ELR (cell line): ENCODE measurements at places on chromosomes 12 and 14.

DNA sequence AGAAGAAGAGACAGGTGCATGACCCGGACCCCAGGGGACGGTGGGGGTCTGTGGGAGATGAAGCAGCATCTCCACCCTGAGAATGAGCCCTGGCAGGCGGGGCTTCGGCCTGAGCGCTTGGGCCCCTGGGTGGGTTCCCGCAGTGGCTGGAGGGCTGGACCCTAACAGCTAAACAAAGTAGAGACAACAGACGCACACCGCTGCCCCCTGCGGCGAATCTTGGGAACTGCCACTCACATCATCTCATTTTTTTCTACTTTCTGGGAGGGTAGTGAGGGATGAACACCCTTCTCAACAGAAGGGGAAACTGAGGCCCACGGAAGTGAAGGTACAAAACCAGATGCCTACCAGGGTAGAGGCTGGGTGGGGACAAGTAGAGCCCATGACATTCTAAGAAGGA is 104.7 kb downstream of the RFLNA start:
- peak; percentile 59 for DNase-seq

- no peak for DNase-seq
These were observed 18.8 kb upstream of the BMP4 start for GRCh38 chr14:53975444-53975843.

DNA sequence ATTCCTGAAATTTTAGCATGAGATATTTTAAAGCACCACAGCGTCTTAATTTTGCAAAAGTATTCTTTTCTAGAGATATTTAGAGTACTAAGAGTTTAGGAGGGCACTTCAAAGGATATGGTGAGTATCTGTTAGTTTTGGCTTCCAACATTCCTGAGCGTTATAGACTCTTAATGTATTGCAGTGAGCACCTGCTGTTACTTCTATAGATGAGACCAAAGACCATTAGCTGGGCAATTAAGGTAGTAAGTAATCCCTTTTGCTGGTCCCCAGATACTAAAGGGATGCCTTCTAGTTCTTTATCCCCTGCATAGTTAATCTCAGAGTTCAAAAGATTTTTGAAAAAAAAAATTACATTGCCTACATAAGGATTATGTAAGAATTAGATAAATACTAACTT is 975.6 kb downstream of the GALC start:
- DNase-seq = no peak

- peak; percentile 49 for DNase-seq
These were observed 33.2 kb upstream of the STRN3 start for GRCh38 chr14:31059152-31059924.

- no peak for DNase-seq
These were observed 39.2 kb upstream of the PWP1 start for GRCh38 chr12:107646436-107646835.

DNA sequence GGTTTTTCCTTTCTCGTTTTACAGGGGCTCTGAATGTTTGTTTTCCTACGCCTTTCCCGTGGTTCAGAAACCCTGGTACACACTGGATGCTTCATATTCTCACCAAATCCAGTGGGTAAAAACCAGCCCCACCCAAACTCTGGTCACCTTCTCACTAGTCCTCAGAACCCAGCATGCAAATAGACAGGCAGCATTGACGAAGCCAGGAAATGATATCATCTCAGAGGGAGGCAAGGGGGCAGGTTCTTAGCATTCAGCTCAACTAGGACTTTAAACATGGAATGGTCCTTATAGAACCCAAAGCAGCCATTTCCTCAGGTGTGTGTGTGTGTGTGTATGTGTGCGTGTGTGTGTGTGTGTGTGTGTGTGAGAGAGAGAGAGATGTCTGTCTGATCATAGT is 142.0 kb downstream of the KCNK10 start:
- DNase-seq = no peak

DNA sequence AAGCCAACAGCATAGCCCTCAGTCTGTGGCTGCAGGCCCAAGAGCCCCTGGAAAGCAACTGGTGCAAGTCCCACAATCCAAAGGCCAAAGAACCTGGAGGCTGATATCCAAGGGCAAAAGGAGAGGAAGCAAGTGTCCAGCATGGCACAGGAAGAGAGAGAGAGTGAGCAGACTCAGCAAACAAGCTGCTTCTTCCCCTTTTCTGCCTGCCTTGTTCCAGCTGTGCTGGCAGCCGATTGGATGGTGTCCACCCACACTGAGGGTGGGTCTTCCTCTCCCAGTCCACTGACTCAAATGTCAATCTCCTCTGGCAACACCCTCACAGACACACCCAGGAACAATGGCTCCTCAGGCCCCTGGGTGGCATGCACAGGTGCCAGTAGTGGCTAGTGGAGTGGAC is 33.5 kb downstream of the SMCO2 start:
- DNase-seq = no peak

DNA sequence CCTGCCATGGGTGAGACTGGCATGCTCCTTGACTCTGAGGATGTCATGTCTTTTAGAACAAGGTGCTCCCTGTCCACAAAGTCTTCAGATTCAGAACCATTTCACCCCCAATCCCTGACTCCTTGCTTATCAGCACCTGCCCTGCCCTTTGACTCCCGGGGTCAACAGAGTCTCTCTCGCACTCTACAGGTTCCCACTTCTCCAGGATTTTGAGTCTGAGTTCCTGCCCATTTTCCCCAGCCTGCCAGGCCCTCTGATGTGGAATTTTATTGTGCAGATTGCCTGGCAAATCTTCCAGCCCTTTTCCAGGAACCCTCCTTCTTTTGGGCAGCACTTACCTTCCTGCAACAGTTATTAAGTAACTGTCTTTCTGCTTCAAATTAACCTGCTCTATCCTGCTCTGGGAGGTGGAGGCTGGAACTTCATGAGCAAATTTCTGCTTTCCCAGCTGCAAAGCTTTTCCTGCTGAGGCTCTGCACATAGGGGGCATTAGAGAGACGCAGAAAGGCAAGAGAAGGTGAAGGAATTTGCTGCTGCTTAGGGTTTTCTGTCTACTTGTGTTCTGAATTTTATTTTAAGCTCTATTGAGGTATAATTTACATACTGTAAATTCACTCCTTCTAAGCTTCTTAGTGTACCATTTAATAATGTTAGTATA is 259.1 kb downstream of the PCNX1 start:
- peak; percentile 67 for DNase-seq

- no peak for DNase-seq
These were observed 13.0 kb downstream of the MVK start for GRCh38 chr12:109586385-109587296.

- no peak for DNase-seq
These were observed 6.7 kb upstream of the SERPINA6 start for GRCh38 chr14:94329857-94330256.

GRCh38 chr14:78181270-78181669 is 11.1 kb downstream of the NRXN3 start:
- DNase-seq = no peak

GRCh38 chr12:93972411-93973208 is 175.8 kb upstream of the PLXNC1 start:
- DNase-seq = peak; percentile 85

GRCh38 chr14:47919997-47920396 is 244.6 kb upstream of the MDGA2 start:
- DNase-seq = no peak

DNA sequence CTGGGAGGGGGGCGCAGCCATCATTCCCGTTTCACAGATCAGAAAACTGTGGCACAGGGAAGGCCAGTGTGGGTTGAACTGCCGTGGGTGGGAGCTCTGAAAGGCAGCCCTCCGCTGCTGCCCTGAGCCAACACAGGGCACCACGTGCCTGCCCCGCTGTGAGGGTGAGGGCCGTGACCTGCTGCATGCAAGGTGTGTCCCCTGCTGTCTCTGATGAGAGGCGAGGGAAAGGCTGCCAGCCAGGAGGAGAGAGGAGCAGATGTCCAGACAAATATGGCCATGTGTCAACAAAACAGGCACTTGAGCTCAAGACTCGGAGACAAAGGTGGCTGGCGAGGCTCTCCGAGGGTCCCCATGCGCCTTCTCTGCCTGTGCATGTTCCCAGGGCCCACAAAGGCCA is 108.8 kb downstream of the RBM19 start:
- DNase-seq = no peak

- DNase-seq = no peak
These were observed 20.7 kb downstream of the TSPAN9 start for GRCh38 chr12:3097836-3098235.

DNA sequence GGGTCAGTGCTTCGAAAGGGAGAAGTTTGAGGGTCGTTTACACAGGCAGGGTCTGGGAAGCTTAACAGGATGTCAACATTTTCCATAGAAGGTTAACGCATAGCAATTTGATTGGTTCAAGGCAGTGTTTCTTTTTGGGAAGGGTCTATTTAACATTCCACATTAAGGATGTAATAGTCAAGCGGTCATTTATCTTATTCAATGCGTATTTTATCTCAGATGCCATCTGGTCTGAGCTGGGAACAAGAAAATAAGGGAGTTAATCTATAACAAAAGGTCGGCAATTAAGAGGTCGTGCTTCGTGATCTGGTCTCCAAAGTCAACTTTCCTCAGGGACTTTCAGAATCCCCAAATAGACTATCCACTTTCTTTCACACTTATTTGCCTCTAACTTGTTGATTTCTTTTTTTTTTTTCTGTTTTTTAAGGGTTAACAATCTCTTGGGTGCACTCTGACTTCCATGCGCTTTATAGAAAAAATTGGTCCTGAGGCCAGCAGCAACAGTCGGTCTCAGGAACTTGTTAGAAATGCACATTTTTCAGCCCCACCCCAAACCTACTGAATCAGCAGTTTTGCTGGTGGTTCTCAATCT is 550 bp upstream of the RESF1 start:
- no peak for DNase-seq

GRCh38 chr12:10256064-10256463 is 43.4 kb downstream of the GABARAPL1 start:
- DNase-seq = no peak

DNA sequence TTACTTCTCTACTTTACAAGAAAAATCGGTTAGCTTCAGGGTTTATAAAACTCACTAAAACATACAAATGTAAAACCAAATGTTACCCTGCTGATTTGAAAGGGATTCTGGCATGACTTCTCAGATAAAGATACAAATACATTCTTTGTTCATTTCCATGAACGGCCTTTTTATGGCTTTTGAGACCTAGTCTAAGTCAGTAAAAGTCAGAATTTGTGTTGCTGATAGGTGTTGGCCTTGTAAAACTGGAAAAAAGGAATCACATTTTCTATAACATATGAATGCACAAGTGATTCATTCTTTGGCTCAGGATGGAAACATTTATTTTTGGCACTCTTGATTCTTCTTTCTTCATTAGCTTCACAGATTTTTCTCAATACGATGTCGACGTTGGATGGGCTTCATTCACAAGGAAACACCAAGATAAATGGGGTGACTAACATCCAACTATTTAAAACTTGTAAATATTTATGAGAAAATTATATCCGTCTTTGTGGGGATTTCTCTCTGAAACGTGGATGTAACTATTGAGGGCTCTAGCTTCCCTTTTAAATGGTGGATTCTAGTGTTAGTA is 27.0 kb upstream of the CPM start:
- no peak for DNase-seq

- DNase-seq = no peak
These were observed 39.2 kb upstream of the KRR1 start for GRCh38 chr12:75550401-75551240.

DNA sequence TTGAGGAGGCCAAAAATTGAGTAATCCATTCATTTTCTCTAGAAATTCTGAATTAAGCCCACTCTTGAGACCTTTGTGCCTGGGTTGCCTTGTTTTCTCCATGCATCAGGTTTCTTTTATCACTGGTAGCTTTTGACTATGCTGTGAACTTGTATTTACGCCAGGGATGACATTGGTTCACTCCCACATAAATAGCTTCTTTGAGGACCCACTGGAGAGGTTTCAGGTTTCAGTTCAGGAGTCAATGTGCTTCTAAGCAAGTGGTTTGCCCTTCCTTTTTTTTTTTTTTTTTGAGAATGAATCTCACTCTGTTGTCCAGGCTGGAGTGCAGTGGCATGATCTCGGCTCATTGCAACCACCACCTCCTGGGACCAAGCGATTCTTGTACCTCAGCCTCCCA is 10.2 kb upstream of the SLC17A8 start:
- no peak for DNase-seq

DNA sequence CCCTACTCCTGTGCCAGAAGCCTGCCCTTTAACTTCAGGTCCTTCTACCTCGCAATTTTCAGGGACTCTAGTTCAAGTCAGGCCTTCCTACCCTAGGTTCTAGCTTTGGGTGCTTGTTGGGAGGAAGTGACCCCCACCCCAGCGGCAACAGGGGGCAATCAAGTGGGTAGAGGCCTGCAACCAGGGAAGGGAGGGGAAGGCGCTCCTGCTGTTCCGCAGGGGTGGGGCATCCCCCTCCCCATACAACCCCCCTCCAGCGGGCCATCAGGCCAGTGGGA is 204 bp upstream of the PRPH start:
- DNase-seq = no peak

DNA sequence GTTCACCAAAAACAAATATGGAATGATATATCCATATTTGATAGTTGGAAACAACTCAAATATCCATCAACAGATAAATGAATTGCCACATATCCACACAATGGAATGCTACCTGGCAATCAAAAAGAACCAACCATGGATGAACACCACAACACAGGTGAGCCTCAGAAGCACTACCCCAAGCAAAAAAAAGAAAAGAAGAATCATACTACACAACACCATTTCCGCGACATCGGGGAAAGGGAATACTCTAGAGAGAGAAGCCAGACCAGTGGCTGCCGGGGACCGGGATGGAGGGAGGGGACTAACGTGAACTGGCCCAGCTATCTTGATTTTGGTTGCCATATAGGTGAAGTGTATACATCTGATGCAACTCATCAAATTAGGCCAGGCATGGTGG is 41.4 kb downstream of the SCARB1 start:
- DNase-seq = no peak

DNA sequence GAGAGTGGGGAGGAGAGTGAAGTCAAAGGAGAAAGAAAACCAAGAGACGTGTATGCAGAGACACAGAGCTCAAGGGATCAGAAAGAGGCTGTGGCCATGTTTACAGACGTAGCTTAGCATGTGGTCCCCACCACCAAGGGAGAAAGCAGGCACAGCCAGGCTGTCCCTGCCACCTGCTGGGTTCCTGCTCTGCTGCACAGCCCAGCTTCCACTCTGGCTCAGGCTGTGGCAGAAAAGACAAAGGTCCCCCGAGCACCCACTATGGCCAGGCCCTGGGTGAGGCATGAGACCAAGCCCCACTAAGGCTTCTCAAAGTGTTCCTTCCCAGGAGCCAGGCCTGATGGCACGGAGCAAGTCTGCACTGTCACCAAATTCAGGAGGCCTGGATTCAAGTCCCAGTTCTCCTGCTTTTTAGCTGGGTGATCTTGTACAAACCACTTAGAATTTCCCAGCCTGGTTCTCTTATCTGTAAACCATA is 25.9 kb upstream of the COL2A1 start:
- DNase-seq = no peak

GRCh38 chr14:21668377-21668776 is 5.2 kb downstream of the OR4E1 start:
- peak; percentile 93 for DNase-seq
